ENCODE measurements at places on chromosomes 2 and 18.
A peak's percentile ranks its signal among the peaks of the same experiment; 100 is the strongest.

DNA sequence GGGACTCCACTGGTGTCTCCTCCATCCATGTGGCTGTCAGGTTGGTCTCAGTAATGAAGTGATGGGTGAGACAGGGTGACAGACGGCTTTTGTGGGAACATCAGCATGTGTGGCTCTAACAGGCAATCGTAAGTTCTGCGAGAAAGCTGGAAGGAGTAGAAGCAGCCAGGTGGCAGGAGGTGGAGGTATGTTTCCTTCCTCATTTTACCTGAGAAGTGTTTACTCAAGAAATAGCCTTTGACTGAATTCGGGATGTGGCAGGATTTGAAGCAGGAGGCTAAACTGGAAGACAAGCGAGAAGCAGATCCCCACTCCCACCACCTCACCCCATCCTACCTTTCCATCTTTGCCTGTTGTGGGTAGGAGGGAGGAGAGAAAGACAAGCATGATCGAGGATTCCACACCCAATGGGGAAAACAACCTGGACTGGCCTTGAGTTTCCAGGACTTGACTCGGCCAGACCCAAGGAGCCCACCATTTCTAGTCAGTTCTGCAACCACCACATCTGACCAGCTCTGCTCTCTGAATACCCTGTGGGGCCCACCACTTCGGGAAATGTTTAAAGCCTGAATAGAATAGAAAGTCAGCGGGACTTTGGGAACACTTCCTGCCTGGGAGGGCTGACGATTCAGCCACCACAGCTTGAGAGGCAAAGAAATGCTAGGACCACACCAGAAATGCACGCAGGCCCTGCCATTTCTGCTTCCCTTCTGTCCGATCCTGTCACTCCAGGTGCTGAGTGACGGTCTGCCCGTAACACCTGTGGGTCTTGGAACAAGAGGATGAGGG, 1.2 kb downstream of the ABCG8 start:
- no peak for DNase-seq

GRCh38 chr2:6554466-6554865, 311.2 kb downstream of the CMPK2 start:
- no peak for DNase-seq

- peak; percentile 24 for DNase-seq
Observed at GRCh38 chr2:70083344-70084156, 3.7 kb upstream of the PCBP1 start.

DNA sequence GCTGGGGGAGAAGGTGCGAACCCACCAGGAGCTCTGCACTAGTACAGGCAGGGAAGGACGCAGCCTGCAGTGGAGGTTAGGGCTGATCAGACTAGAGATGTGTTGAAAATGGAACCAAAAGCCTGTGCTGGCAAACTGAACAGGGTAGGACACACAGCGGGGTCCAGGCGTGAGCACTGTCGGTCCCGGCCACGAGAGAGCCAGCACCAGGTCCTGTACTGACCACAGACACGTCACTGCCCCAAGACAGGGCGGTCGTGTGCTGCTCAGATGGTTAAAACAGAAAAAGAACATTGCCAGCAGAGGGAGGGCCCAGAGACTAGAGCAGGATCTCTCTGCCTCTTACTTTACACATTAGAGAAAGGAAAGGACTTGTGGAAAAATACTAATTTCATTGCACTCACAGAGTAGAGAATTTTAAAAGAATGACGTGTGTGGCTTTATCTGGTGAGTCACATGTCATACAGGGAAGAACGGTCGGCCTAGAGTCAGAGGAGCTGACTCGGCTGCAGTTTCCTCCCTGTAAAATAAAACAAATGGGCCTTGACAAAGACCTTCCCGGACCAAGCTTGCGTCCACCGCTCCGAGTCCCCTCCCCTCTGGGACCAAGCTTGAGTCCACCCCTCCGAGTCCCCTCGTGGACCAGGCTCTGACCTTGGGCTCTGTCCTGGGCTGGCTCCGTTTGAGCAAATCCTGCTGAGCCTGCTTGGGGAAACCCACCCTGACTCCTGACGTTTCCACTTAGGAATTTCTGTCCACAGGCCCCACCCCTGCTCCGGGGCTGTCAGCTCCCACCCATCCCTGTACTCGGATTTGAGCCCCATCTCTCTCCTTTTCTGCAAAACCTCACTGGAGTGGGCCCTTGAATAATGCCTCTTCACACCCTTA, 16.7 kb upstream of the ADI1 start:
- peak; percentile 89 for DNase-seq

GRCh38 chr2:17413036-17413435, 105.2 kb downstream of the RAD51AP2 start:
- peak; percentile 59 for DNase-seq

GRCh38 chr2:157696036-157696435, 67.4 kb upstream of the ACVR1C start:
- DNase-seq, result peak; percentile 73

DNA sequence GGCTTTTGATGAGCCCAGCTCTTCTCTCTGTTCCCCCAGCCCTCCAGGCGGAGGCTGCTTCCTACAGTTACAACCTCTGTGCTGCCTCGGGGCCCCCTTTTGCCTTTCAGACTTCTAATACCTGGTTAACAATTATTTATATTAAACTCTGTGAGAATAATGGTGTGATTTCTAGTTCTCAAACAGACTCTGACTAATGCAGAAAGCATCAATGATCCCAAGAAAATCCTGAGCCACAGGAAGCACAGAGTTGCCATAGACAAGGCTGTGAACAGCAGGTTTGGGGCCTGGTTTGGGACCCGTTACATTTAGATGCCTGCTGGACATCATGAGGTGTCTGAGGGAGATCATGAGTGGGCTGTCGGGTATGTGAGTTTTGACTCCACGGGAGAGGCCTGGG, 37.4 kb upstream of the MYO3B start:
- no peak for DNase-seq

DNA sequence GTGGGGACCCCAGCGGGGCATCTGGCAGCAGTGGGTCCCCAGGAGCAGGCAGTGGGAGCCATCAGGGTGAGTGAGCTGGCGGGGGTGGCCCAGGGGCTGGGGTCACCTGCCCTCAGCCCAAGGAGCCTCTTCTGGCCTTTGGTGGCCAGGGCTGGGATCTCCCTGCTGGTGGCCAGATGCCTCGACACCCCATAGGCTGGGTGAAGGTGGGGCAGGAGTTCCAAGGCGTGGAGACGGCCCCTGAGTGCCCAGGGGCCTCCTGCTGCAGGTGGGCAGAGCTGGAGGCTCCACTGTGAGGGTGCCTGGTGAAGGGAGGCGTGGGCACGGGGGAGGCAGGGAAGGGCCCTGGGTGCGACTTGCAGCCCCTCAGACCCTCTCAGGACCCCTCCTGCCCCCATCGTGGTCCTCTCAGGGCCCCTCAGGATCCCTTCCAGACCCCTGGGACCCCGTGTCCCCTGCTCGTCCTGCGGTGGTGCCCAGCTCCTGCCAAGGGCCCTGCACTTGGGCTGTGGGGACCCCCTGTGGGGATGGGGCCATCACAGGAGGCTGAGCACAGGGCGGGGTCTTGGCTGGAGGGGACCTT, 5.0 kb upstream of the GPR35 start:
- DNase-seq, result no peak

- no peak for DNase-seq
Observed at GRCh38 chr2:30759481-30759880, 47.8 kb downstream of the CAPN13 start.

DNA sequence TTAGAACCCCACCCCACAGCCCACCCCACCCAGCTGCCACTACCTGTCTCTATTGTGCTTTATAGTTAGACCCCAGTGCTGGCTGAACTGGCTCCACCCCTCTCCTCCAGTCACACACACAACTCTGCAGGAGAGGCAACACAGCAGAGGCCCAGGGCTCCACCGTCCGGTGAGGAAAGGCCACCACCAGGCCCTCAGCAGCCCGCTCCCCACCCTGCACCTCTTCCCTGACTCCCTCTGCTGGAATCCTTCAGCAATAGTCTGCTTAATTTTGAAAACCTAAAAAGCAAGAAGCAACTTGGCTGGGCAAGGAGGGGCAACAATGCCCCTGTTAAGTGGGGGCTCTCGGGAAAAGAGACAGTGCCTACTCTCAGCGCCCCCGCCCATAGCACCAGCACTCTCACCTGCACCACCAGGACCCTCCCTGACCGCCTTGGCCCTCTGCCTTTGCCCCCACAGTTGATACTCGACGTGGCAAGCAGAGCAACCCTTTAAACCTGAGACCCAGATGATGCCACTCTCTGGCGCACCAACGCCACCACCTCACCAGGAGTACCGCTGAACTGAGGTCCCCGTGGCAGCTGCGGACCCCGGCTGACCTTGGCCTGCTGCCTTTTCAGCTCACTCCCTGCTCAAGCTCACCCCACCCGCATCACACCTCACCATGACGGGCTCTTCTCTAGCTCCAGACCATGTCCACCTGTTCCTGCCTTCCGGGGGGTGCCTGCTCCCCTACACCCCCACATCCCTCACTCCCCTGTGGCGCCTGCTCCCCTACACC, 45.7 kb downstream of the NDUFA10 start:
- peak; percentile 33 for DNase-seq

GRCh38 chr2:63050334-63051041, at the start of gene OTX1:
Gene OTX1, plus strand, starts transcription at chr2:63050830. Its CDS starts 2,161 bp downstream, at chr2:63052991.
- no peak for DNase-seq

- DNase-seq, result peak; percentile 56
Observed at GRCh38 chr2:120109186-120110061, 96.5 kb downstream of the EPB41L5 start.

DNA sequence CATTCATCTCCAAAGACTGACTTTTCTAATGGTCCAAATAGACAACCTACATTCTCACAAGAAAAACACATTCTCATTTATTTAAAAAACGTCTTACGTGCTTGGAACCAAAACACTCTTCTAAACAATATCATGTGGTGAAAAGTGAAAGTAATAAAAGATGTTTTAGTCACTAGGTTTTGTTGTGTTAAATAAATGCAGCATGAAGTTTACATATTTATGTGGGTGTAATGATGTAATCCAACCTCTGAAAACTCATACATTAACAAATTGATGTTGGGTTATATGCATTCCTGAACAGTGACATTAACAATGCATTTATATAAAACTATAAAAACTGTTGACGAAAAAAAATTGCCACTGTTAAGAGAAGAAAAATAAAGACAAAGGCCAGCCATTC, 55.1 kb upstream of the ACVR2A start:
- peak; percentile 47 for DNase-seq
